T-helper 2 cell treated with Interferon-gamma antibody and Interleukin-4, amounts not matched to agents 5 μg/mL and 100 μg/mL, for 36 hours (primary cell): ENCODE measurements at places on chromosomes 13 and 19.

GRCh38 chr13:114109641-114110041 lies 22.8 kb downstream of the RASA3 start:
- no peak for DNase-seq

DNA sequence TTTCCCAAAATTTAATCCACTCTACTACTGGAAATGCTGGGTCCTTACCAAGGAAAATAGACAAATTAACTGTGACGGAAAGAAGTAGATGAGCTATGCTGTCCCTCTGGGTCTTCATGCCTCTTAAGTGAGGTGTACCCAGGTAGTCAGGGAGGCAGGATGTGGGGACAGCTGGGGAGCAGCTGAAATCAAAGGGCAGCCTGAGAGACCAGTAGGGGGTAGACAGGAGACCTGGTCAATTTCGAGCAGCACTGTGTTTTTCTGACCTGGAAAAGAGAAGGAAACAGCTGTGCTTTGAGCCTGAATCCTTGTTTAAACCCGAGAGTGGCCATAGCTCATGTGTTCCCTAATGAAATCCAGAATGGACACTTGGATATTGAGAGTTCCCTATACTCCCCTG lies 587.3 kb downstream of the EFNB2 start:
- no peak for DNase-seq

DNA sequence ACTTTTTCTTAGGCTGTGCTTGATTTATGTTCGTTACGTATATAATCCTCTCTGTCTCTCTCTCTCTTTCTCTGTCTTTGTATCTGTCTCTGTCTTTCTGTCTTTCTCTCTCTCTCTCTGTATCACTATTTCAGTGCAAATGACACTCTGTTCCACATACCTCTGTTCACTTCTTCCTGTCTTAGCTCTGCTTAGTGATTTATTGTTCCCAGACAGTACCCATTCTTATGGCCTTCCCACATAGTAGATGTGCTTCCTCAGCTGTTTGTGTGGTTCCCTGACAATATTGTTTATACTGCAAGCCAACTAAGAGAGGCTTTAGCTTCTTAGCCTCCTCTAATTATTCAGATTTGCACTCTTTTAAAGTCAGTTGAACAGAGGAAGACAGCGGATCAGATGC lies 1244.2 kb downstream of the DIAPH3 start:
- DNase-seq, result no peak

DNA sequence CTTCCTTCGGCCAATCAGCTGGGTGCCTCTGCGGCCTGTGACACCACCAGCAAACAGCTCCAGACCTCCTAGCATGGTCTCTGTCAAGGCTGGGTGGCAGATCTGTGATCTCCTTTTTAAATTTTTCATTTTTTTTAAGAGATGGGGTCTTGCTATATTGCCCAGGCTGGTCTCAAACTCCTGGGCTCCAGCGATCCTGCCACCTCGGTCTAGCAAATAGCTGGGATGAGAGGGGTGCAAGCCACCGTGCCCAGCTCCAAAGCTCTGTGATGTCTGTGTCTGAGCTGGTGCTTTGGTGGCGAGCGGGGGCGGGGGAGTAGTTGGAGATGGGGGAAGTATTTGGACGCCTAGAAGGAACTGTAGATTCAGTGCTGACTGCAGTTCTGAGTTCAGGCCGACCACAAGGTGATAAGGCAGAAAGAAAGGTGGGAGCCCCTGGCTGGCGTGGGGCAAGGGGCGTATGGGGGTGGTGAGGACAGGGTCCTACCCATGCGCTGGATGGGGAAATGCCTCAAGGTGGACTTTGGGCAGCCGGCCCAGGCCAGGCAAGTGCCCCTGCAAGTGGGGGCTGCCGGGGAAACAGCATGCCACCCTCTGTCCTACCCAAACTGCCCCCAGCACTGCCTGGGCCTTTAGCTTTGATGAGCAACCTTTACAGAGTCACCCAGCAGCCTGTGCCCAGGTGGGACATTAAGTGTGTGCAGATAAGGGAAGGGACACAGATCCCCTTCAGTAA lies 5.5 kb downstream of the DPP9 start:
- DNase-seq, result no peak

- DNase-seq, result no peak
Measured at GRCh38 chr13:38490657-38491056, 141.0 kb downstream of the UFM1 start.

DNA sequence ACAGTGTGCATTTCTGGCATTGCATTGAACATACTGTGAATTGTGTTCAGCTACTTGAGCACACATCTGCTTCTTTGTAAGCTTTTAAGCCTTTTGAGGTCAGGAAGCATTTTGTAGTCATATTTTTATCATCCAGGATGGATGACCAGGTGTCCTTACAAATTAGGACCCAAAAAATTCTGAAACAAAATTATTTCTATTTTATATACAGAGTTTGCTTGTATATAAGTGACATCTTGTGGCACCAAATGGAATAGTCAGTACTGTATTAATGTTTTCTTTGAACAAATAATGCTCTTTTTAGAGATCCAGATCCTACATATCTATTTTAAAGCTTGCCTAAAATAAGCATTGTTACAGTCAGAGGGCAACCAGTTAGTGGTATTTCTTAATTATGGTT lies 9.5 kb upstream of the SUPT20H start:
- DNase-seq, result no peak

DNA sequence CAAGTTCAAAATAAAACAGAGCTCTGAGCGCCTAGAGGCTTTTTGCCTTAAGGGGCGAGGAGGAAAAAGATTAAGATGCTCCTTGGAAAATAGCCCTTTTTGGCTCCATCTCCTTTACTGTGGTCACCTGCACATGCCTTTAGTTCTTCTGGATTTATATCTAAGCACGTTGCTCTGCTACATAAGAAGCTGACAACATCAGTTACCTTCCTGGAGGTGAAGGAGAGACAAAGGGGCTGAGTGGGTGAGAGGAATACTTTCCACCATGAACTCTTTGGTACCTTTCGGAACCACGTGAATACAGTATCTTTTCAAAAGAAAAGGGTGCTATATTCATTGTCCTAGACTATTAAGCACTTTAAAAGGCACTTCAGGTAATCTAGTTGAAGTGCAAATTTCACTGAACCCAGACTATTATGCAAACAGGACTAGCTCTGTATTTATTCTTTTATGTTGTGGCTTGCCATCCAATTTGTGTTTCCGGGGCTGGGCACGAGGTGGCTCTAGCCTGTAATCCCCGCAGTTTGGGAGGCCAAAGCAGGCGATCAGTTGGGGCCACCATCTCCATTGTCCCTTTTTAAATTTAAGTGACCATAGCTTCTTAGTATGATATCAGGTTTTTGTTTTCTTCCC lies 201.5 kb downstream of the TM9SF2 start:
- no peak for DNase-seq

DNA sequence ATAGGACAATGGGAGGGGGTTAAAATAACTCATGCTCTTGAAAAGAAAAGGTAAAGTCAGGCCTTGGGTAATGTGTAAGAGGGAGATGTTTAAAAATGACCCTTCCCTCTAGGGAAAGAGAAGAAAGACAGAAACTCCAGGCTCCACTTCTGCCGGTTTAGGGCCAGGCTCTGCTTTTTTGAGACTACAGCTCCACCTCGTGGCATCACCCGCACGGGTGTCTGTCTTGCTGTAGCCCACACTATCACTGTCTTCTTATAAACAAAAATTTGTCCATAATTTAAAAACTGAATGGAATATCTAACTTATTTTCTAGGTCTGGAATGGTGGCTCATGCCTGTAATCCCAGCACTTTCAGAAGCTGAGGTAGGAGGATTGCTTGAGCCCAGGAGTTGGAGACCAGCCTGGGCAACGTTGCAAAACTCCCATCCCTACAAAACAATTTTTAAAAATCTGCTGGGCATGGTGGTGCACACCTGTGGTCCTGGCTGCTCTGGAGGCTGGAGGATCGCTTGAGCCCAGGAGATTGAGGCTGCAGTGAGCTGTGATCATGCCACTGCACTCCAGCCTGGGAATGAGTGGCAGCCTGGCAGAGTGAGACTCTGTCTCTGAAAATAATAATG lies 65.1 kb upstream of the GTF3A start:
- DNase-seq, result peak; percentile 38

DNA sequence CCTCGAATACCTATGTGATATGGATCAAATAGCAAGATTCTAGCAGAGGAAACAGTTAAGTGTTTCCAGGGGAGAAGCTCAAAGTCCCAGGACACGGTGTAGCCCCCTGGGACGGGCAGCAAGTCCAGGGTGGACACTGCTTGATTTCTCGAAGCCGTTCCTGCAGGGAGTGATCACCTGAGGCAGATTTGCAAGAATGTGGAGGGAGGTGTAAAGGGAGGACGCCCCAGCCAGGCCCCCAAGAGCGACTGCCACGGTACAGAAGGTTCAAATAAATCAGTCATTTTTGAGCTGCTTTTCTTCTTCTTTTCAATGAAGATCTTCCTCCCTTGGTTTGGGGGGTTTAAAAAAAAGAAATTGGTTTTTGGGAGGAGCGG lies 41.4 kb downstream of the KLF2 start:
- no peak for DNase-seq

DNA sequence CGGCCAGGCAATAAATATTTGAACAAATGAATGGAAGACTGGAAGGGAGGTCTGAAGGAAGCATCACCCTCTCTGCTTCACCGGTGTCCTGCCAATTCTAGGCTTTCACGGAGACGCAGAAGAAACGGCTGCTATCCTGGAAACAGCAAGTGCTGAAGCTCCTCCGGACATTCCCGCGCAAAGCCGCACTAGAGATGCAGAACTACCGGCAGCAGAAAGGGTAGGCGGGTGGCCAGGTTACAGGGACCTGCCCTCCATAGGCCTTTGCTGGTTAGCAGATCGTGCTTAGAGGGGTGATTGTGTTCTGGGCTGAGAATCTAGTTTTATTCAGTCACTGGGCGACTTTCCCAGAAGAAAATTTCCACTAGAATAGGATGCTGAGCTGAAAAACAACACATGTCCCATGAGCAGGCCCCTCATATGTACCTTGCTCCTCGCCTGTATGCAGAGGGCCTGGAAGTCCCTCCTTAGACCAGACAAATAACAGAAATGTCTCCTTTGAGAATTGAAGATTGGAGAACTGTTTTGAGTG lies 11.0 kb downstream of the PAF1 start:
- no peak for DNase-seq

DNA sequence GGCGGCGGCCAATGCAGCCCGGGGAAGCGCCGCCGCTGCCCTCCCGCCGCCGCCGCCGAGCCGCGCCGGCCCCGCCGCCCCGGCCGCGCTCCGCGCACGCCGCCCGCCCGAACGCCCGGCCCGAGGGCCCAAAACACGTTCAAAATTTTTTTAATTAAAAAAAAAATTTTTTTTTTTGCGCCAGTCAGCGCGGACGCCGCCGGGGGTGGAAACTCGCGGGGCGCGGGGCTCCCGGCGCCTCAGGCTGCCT lies 468 bp downstream of the HMGB1 start:
- DNase-seq, result no peak

GRCh38 chr19:1501200-1501595 lies 10.2 kb downstream of the REEP6 start:
- no peak for DNase-seq

- DNase-seq, result no peak
Measured at GRCh38 chr13:48334534-48335127, 31.1 kb downstream of the RB1 start.

- no peak for DNase-seq
Measured at GRCh38 chr13:23709536-23709935, 139.3 kb downstream of the TNFRSF19 start.

- DNase-seq, result no peak
Measured at GRCh38 chr13:39419068-39419467, 183.9 kb downstream of the LHFPL6 start.

DNA sequence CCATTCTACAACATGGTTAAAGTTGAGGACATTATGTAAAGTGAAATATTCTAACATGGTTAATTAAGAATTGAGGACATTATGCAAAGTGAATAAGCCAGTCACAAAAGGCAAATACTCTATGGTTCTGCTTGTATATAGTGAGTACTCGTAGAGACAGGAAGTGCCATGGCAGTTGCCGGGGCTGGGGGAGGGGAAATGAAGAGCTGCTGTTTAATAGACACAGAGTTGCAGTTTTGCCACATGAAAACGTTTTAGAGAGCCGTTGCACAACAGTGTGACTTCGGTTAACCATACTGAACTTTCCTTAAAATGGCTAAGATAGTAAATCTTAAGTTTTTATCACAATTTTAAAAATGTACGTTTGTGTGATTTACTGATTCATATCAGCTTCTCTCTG lies 176.9 kb downstream of the SHISA2 start:
- DNase-seq, result peak; percentile 44

- no peak for DNase-seq
Measured at GRCh38 chr13:64397701-64398100, 2832.4 kb downstream of the PCDH9 start.

- DNase-seq, result no peak
Measured at GRCh38 chr19:39327363-39328045, 6.8 kb upstream of the LRFN1 start.

GRCh38 chr19:48230555-48231129 lies 25.1 kb downstream of the CARD8 start:
- DNase-seq, result peak; percentile 27

DNA sequence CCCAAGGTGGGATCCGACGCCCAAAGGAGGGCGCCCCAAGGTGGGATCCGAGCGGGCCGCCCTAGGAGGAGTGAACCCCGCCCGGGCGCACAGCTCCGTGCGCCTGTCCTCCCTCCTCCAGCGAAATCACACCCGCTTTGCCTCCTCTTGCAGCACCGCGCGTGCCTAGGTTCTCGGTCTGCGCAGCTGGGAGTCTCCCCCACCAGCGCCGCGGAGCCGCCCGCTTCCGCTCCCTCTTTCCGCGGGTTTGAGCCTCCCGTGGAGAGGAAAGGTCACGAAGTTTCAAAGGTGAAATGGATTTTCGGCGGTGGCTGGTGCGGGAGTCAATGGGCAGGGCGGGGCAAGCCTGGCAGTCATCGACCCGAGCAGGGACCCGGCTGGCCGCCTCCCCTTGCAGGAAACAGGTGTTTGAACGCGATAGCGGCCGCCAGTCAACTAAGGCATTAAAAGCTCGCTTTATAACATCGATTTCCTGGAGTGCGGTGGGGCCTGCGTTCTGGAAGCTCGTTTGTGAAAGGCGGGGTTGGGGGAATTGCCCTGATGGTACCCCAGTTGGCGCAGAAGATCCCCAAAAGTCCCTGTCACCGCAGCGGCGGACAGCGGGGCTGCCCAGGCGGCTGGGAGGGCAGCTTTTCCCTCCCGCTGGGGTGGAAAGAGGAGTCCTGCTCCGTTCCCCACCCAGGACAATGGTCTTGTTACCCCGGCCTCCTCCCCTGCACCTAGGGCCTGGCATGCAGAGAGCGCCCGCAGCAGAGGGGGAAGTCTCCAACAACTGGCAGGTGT lies 9.0 kb upstream of the SOX1 start:
- DNase-seq, result no peak

DNA sequence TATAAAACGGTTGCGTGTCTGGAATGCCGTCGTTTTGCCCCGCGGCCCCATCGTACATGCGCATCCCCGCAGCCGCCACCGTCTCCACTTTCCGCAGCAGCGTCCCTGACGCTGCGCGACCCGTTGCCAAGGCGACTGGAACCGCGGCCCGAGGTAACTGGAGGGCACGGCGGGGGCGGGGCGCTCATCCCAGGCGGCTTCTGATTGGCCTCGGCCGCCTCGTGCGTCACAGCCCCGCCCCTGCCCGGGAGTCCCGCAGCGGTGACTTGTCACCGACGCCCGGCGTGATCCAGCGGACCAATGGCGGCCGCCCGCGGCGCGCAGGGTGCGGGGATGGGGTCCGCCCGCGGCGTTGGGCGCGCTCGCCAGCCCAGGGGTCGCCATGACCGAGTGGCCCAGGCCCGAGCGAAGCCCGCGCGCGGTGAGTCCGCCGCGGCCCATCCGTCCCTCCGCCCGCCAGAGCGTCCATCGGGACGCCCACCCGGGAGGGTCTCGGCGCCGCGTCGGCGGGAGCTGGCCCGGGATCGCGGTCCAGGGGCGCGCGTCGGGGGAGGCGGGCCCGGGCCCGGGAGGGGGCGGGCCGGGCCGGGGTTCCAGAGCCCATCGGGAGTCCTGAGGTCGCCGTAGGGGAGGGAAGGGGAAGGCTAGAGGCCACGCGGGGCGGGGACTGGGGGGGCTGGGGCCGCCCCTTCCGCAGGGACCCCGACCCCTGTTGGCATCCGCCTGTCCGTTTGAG lies at the start of gene ZSCAN1:
Gene ZSCAN1 (plus strand): TSS at position 285 of the 736 bp plus-strand sequence. CDS start 3,812 bp downstream, outside the sequence.
- no peak for DNase-seq
